ENCODE measurements at places on chromosomes 16 and 17. TPM values are rescaled to one million over a fixed set of nuclear protein-coding genes. Genes with fewer than 3 reads are reported as not detected.

DNA sequence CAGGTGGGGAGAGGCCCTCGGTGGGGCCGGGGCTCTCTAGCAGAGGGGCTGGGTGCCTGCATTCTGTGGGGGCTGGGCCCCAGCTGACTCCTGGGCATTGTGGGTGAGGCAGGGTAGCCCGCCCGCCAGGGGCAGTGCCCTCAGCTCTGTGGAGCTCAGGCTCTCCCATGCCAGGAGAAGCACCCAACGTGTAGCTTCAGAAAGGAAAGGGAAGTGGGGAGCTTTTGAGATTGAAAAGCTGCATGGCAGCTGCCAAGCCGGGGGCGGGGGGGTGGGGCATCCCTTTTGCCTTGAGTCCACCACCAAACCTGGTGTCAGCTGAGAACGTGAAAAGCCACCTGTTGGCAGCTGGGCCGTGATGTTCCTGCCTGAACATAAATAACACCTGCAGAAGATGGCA is 192.1 kb upstream of the CIBAR2 start:
- DNase-seq, result no peak

- DNase-seq, result peak; percentile 95
Measured at GRCh38 chr17:44110823-44111633, 12.4 kb downstream of the HDAC5 start.

DNA sequence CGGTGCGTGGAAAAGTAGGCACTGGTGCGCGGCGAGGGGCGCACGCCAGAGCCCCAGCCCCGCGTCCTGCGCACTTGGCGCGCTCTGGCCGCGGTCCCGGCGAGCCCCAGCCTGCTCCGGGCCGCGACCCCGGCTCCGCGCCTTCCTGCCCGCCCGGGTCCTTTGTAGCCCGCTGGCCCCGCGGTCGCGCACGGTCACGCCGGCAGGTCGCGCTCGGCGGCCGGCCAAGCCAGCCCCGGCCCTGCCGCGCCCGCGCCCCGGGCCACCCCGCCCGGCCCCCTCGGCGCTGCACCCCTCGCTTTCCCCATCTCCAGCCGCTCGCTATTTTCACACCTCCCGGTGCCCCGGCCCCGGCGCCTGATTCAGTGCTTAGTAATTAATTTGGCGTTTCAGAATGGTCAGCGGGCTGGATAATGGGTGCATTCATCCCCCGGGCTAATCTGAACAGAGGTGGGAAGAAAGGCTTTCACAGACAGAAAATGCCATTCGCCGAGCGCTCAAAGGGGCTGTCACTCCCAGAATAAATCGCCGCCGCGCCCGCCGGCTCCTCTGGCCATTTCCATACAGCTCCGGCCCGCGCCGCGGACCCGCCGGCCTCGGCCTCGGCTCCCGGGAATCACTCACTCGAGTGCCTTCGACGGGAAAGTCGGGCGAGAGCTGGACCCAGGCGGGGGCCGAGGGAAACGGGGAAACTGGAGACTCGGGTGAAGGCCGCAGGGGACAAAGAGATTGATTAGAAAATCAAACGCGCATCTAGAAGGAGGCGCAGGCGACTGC is 17.8 kb upstream of the NTN1 start:
- DNase-seq, result no peak

DNA sequence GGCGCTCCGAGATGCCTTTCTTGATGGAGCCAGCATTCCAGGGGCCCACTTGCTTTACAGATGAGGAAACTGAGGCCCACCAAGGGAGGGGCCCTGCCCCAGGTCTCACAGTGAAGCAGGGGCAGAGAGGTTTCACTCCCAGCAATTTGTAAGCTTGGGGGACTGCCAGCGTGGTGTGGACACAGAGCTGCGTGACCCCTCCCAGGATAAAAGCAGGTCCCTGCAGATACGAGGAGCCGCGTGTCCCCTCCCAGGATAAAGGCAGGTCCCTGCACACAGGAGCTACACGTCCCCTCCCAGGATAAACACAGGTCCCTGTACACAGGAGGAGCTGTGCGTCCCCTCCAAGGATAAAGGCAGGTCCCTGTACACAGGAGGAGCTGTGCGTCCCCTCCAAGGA is 11.7 kb downstream of the JPH3 start:
- DNase-seq, result no peak

GRCh38 chr16:4489030-4489429 is 12.8 kb downstream of the HMOX2 start:
- DNase-seq, result no peak

PNMT gene
- 27.2 TPM for total RNA-seq

DNA sequence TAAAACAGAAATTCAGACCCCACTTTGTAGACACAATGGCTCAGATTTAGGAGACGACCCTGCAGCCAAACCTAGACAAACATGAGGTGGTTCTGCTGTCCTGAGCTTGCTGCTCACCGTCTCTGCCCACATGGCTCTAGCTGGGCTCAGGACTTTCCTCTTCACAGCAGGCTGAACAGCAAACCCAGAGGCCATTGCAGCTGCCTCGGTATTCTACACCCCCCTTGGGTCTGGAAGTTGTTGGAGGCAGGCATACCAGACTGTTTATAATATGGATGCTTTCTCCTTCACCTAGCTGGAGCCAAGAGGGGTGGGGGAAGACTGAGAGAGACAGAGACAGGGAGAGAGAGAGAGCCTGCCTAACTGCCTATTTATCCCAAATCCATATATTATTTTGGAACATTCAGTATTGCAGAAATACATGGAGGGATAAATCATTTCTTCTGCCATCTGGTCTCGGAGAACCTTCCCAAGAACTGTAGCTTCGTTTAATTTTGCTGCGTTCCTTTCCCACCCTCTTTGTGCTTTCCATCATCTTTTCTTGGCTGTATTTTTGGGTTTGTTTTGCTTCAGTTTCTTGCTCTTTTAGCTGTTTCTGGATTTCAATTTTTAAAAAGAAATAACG is 628.2 kb upstream of the RBFOX1 start:
- no peak for DNase-seq

DNA sequence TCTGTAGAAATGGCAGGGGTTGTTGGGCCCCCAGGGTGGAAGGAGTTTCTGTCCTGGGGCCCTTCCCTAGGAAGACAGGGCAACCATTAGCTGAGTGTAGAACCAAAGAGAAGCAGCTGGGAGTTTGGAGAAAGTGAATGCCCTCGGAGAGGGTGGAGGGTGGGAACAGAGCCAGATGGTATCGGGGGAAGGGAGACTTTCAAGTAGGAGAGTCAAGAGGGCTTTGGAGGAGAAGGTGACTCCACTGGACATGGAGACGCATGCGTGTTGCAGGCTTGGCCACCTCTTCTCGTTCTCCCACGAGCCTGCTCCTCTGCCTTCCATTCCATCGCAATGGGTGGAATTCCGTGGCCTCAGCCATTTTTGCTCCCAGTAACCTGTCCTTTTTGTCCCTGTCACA is 19.4 kb downstream of the SLC47A1 start:
- no peak for DNase-seq

ZNF423 gene
- total RNA-seq, result 14.5 TPM

GRCh38 chr16:67104061-67104460 is 5.7 kb upstream of the PHAF1 start:
- DNase-seq, result peak; percentile 54

TPSG1 gene
- not detected for total RNA-seq

- DNase-seq, result no peak
Measured at GRCh38 chr17:17493986-17494466, 2.2 kb downstream of the RASD1 start.

GRCh38 chr17:76268015-76268749 is 3.0 kb downstream of the UBALD2 start:
- no peak for DNase-seq

- DNase-seq, result no peak
Measured at GRCh38 chr16:84652566-84652965, 4.3 kb downstream of the KLHL36 start.

PMFBP1 gene
- 5.1 TPM for total RNA-seq

GRCh38 chr16:27379919-27380318 is 22.1 kb upstream of the IL21R start:
- DNase-seq, result no peak

PYDC1 gene
- total RNA-seq, result not detected

DNA sequence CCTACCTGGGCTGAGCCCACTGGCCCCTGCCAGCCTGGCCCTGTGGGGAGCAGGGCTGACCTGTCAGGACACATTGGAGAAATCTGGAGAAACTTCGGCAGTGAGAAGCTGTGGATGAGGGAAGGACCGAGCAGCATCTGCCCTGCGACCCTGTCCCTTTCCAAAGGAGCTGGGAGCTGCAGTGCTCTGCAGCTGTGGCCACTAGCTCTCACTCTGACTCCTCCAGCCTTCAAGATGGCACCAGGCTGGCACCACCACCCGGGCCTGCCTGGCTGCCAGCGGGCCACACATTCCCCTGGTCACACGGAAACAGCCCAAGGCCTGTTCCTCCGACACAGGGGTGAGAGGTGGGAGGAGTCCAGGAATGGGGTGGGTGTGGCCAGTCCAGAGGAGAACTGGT is 30.1 kb downstream of the CD300LG start:
- DNase-seq, result no peak

DNA sequence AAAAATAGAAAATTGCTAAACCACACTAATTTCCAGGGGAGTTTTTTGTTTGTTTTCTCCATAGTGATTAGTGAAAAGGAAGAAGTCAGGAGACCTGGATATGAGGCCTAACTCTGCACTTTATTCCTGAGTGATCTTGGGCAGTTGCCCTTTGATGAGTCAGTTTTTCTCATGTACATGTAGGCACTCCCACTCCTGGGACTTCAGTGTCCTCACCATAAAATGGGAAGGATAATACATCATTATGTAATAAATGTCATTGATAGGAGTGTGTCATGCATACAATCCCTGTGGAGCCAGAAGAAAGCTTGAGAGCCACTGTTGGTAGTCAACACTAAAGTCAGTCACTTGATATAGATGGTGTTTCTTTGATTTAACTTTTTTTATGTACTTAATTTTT is 32.5 kb downstream of the WIPF2 start:
- peak; percentile 80 for DNase-seq

GRCh38 chr16:11780991-11781680 is 15.9 kb downstream of the ZC3H7A start:
- DNase-seq, result peak; percentile 59

XYLT1 gene
- 5.1 TPM for total RNA-seq

DNA sequence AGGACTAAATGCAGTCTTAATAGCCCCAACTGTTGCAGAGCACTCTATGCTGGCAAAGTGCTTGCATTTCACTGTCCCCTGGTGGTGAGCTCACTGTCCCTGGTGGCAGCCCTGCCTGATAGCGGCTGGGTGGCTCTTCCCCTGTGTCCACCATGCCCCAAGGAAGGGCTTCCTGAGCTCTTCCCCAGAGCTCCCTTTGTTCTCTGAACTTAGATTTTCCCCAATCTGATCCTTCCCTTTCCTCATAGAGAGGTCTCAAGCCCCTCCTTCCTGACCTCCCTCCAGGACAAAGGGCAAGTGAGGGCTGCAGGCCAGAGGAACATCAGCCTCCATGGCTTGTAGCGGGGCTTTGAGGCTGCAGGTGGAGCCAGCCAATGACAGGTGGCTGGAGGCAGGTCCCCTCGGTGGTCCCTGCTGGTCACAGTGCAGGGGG is 17.0 kb downstream of the BEAN1 start:
- DNase-seq, result no peak

DNA sequence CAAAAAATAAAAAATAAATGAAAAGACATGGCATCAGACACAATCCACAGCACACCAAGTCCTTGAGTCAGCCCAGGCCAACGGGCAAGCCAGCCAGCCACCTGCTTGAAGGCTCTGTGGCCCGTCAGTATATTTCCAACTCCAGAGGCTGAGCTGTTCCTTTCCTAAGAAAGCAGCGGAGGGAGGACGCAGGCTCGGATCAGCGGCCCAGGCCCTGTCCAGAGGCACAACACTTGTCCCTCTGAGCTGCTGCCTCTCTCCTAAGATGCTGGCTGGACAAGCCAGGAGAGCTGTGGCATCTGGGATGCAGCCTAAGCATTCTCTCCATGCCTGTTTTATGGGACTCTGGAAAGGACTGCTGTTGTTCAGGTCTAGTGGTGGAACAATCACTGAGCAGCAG is 14.8 kb upstream of the NLRC3 start:
- no peak for DNase-seq

SSTR5 gene
- not detected for total RNA-seq

- DNase-seq, result peak; percentile 59
Measured at GRCh38 chr17:59332749-59333377, 1.4 kb downstream of the YPEL2 start.

- DNase-seq, result no peak
Measured at GRCh38 chr17:6140728-6141330, 70.7 kb downstream of the WSCD1 start.

VWA3A gene
- total RNA-seq, result 0.24 TPM

FAHD1 gene
- 129 TPM for total RNA-seq

MT3 gene
- not detected for total RNA-seq

GRCh38 chr17:72258711-72259110 is 137.9 kb downstream of the SOX9 start:
- no peak for DNase-seq

TEX19 gene
- total RNA-seq, result 0.51 TPM

- DNase-seq, result peak; percentile 93
Measured at GRCh38 chr17:69235338-69236058, 6.9 kb upstream of the ABCA10 start.

CYLD gene
- total RNA-seq, result 16.1 TPM

DNA sequence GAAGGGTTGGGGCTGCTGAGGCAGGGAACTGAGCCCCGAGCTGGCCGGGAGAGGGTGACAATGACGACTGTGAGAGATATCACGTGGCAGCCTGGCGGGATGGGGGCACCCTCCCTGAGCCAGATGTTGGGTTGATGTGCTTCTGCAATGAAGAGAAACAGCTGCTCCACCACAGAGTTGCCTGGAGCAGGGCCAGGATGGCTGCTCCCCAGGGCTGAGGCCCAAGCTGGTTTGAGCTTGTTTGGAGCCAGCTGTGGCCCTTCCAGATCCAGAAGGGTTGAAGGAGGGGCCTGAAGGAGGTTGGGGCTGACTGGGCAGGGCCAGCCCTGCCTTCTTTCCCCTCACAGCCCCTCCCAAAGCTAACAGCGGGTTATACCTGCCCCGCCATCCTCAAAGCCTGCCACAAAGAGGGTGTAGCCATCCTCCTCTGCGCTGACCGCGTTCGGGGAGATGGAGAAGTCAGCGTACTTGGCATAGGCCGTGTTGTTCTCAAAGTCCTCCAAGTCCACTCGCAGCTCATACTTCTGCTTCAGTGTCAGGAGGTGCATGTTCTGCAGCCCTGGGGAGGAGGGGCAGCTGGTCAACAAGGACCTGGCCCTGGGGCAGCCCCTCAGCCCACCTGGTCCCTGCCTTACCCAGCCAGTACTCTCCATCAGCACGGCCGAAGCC is 2.1 kb downstream of the MFAP4 start:
- peak; percentile 98 for DNase-seq

GRCh38 chr16:78659216-78659615 is 559.8 kb downstream of the WWOX start:
- no peak for DNase-seq

DNA sequence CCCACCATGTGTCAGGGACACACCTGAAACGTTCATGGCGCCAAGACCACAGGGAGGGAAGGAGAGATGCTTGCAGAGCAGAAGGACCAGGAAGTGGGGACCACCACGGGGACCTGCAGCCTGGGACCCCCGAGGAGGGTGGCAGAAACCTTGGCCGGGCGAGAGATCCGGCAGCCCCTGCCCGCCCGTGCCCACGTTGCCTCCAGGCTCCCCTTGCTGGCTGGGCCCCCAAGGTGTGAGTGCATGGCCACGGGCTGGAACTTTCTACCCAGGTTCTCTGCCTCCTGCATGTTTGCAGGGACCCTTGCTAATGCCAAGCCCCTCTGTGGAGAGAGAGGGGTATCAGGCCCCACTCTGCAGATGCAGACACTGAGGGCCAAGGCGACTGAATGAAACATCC is 50.4 kb downstream of the USP22 start:
- no peak for DNase-seq

GRCh38 chr17:17729620-17730249 is 48.5 kb downstream of the RAI1 start:
- DNase-seq, result no peak

All from cardiac muscle cell (in vitro differentiated cells and primary cell).